Esophagus squamous epithelium (tissue), 5 donors: ENCODE measurements at places on chromosomes 16 and 17.

GRCh38 chr16:72644911-72645310 is 403.0 kb downstream of the ZFHX3 start:
- no peak for DNase-seq

DNA sequence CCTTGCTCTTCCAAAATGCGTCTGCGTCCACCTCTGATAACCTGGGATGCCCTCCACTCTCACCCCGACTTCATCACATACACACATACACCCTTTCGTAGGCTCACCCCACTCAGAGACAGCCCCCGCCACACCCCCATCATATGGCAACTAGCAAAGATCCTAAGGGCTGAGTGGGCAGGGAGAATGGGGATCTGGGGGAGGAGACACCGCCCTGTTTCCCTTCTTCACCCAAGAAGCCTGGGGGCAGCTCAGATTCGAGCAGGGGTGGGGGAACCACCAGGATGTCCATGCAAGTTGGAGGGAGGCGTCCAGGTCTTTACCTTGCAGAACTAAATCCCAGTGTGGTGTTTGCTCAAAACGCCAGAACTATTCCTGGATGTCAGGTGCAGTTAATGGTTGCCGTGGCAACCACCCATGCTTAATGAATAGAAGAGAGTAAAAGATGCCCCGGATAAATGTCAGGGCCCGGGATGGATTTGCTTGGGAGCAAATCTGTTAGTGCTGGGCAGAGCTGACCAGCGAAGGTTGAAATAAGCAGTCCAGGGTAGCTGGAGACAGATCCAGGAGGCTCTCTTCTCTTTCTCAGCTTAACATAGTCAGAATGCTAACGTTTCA is 72.8 kb downstream of the CACNG3 start:
- no peak for DNase-seq

DNA sequence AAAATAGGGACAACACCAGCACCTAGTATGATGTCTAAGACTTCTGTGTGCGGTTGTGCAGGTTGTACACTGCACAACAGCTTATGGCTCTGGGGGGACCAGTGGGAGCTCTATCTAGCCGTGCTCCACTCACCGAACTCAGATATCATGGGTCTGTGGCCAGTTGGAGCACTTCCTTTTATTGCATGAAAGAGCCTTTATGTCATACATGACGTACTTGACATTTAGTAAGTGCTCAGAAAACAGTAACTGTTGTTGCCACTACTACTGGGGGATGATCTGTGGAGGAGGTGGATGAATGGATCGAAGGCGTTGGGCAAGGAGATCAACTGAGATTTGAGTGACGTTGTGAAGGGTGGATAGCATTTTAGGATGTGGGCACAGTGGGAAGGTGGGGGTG is 368.8 kb downstream of the SNX29 start:
- no peak for DNase-seq

DNA sequence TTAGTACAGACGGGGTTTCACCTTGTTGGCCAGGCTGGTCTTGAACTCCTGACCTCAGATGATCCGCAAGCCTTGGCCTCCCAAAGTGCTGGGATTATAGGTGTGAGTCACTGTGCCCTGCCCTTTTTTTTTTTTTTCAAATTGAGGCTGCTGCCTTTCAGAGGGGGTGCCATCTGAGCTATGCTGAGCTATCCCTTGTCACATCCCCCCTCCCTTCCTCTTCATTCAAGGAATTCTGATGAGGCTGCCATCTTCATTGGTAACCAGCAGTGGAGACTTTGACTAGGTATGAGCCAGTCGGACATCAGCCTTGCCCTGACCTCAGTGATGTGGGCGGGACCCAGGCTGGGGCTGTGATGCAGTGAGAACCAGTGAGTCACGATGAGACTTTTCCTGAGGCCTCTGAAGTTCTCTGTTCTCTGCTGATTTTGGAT is 24.4 kb upstream of the GPT2 start:
- DNase-seq: no peak

DNA sequence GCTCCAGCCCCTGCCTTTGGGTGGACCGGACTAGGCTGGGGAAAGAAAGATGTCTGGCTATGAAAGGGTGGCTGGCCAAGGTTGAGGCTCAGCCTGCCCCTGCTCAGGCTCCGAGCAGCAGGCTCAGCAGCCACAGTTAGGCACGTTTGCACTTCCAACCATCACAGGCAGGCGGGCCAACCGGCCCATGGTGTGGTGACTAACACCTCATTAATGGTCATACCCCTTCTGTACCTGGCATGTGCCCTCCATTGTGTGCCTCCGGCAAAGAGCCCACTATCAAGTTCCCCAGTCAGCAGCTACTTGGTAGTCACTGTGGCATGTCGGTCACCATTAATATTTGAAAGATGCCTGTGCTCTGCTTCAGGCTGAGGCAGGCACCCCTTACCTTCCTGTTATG is 6.7 kb downstream of the TBC1D24 start:
- DNase-seq: no peak

- DNase-seq: no peak
These were observed 13.4 kb upstream of the SLC38A8 start for GRCh38 chr16:84055801-84056634.

DNA sequence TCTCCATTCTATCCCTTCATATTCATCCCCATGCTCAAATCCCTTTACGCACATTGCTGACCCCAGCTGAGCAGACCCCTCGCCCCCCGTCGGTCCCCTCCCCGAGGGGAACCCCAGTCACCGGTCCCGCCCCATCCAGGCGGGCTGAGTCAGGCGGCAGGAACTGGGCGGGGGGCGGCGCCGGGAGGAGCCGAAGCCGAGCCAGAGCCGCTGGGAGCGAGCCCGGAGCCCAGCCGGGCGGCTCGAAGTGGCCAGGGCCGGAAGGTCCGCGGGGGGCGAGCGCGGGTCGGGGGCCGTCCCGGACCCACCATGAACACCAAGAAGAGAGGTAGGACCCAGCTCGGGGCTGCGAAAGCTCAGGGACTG is 8.6 kb downstream of the RIPOR1 start:
- no peak for DNase-seq

GRCh38 chr17:1197781-1198490 is 18.2 kb upstream of the ABR start:
- DNase-seq: peak; percentile 61

GRCh38 chr17:6559753-6560215 is 3.4 kb upstream of the PITPNM3 start:
- DNase-seq: no peak

DNA sequence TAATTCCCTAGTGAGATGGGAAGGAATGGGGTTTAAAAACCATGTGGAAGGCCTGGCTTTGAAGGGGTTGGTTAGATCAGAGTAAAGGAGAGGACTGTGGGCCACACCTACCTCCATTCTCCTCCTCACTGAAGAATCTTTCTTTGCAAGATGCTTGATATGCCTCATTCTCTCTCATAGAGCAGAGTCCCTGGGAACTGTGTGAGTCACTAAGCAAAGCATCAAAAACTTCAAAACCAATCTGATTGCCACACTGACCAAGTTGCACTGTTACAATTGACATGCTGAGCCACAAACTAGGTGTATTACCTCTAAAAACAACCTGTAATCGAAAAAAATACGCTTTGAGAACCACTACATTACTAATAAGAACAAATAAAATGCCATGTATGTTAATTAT is 2.0 kb downstream of the TUBD1 start:
- DNase-seq: no peak

DNA sequence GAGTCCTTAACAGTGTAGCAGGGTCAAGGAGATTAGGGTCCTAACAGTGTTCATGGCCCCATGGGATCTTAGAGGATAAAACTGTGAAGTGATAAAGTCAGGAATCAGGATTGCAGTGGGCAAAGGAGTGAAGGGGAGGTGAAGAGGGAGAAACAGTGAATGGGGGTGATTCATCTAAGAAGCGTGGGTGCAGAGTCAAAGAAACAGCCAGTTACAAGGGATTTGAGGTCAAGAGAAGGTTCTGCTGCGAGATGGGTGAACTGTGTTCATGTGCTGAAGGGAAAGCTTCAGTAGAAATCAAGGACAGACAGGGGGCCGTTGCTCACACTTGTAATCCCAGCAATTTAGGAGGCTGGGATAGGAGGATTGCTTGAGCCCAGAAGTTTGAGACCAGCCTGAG is 5.9 kb downstream of the GTF3C1 start:
- DNase-seq: no peak

GRCh38 chr16:17306745-17307144 is 164.0 kb downstream of the XYLT1 start:
- DNase-seq: no peak

DNA sequence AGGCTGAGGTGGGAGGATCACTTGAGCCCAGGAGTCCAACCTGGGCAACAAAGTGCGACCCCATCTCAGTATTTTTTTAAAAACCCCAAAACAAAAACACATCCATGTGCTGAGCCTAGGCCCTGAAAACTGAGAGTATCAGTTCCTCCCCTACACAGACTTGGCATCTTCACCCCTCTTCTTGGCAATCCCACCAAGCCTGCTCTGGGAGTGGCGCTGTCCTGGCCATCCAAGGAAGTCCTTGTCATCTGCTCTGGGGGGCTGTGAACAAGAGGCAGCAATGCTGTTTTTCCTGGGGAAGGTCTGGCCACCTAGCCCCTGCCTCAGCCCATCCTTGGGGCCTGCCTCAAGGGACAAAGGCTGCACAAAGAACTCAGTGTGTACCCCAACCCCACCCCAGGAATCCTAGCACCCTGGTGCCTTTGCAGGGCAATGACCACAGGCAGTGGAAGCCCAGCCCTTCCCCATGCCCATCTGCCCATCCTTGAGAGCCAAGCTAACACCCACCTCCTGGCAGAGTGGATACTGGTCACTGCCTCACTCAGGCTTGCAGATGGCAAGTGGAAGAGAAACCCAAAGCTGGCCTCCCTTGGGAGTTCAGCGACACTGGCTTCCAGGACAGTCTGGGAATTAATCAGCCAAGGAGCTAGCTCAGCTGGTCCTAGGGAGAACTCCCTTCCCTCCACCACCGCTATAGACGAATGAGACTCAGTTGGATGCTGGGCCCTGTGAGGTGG is 14.8 kb upstream of the GFOD2 start:
- DNase-seq: no peak

DNA sequence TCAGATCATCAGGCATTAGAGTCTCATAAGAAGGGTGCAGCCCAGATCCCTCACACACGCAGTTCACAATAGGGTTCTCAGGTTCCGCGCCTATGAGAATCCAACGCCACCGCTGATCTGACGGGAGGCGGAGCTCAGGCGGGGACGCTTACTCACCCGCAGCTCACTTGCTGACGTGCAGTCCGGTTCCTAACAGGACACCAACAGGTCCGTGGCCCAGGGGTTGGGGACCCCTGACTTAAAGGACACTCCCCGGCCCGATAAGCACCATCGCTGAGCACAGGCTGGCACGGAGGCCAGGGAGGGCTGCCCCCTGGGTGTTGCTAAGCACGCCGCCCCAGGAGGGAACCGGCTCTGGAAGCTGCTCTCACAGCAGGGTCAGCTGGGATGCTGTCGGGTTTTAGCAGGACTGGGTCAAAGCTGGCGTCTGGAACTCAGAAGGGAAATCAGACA is 30.1 kb upstream of the BAHCC1 start:
- DNase-seq: no peak

DNA sequence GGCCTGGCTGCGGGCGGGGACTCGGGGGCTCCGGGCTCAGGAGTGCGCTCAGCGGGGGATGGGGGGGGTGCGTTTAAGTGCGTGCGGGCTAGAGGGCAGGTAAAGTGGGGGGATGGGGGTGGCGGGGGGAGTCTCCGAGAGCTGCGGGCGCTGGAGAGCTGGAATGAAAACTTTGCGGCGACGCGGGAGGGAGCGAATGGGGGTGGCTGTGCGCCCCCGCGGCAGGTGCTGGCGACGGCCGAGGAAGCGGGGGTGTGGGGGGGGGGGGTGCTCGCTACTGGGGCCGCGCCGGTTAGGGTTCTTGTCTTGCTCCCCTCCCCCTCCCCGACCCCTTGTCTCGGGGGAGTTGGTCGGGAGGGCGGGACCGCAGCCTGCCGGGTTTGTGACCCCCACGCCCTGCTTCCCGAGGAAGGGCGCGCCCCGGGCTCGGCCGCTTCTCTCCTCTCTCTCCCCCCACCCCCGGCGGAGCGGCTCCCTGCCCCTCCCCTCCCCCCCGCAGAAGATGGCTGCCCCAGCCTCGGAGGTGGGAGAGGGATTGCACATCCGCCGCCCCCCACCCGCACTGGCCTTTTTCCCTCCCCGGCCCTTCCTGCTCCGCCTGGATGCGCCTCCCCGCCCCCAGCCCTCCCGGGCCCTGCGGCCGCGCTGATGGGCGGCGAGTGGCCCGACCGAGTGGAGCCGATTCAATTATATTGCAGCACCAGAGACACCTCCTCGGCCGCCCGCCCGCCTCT is 649 bp downstream of the GSE1 start:
- DNase-seq: no peak

- DNase-seq: peak; percentile 52
These were observed at the start of gene APOBR for GRCh38 chr16:28494121-28494851. TSS of gene APOBR (plus strand) at chr16:28494643. CDS start at chr16:28494682, 39 bp downstream.

GRCh38 chr17:55450232-55450825 is 28.7 kb upstream of the MMD start:
- DNase-seq: no peak

DNA sequence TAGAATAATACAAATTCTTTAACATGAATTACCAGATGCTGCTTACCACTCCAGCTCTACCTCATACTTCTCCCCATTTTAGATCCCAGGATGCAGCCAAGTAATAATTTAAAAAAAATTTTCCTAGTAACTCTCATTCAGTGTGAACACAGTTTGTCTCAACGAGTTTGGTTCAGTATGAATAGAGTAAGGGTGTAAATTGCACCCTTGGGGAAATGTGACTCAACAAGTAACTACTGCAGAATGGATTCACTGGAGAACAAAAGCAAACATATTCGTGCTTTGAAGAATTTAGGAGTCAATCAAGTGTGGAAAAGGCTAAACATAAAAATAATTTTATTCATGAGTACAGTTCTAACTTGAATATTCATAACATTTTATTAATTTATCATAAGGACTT is 23.0 kb downstream of the KCNJ16 start:
- DNase-seq: no peak

DNA sequence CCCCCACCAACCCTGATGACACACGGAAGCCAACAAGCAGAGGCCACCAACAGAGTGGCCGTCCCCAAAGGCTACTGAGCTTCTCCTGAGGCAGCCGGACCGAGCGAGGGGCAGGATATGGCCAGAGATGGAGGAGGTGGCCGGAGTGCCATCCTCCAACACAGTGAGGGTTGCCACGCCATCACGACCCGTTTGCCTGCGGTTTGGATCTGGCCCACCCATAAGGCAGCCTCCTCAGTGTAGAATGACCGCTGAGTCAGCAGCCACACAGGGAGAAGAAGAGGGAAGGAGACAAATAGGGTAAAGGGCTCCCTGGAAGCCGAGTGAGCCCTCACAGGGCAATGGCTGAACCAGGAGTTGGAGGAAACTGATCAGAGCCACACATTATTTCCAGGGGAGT is 13.8 kb downstream of the HNF1B start:
- no peak for DNase-seq

DNA sequence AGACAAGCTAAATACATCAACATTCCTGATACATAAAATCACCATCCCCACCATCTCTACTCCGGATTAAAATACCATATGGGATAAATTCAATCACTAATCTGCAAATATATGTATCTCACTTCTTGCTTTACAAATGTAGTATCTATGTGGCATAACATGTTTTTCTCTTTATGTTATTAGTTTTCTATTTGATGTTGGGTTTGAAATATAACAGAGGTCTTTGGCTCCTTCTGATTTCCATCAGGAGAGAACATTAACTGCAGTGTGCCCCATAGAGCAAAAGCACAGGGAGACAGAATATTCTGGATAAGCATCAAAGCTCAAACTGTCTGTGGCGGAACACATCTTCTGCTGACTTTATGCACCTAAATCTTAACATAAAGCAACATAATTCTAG is 547.2 kb upstream of the CDH8 start:
- no peak for DNase-seq
